ENCODE measurements at places on chromosomes 2 and 18. TPM values are rescaled to one million over a fixed set of nuclear protein-coding genes. Genes with fewer than 3 reads are reported as not detected.
A peak's percentile ranks its signal among the peaks of the same experiment; 100 is the strongest.

Gene SNTG2
- total RNA-seq, result not detected

DNA sequence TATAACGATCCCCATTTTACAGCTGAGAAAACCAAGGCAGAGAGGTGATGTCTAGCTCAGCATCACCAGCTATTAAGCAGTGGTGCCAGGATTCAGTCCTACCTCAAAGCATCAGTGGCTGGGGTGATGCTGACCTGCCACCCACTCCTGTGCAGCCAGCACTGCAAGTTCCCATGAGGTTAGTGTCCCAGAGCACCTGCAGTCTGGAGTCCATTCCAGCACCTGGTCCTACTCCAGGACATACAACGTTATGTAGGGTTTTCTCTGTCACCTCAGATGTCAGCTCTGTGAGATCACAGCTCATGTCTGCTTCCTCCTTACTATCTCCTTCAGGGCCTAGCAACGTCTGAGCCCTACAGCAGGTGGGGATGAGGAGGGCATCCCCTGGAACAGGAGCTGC lies 328.0 kb upstream of the HS6ST1 start:
- no peak for DNase-seq

Gene EGR4
- total RNA-seq, result not detected

- DNase-seq, result no peak
Measured at GRCh38 chr2:54965425-54965824, 84.8 kb downstream of the RTN4 start.

Gene UGT1A3
- not detected for total RNA-seq

DNA sequence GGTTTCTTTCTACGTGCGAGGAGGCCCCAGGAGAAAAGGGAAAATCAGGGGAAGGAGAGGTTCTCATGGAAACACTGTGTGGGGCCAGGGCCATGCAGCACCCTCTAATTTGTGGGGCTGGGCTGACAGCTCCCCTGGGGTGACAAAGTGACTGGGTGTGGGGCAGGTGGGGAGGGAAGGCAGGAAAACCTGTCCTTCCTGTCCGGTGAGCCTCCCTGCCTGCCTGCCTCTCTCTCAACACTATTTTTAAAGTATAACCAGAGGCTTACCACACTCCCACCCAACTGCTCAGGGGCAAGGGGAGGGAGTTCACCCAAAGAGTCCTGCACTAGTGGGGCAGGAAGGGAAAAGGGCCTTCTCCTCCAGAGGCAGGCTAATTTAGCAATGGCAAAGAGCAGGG lies 10.5 kb upstream of the EPAS1 start:
- DNase-seq, result no peak

Gene UCN
- 0.11 TPM for total RNA-seq

Gene SPEG
- total RNA-seq, result 4.9 TPM

Gene POLR1B
- total RNA-seq, result 26.3 TPM

Gene CTNNA2
- not detected for total RNA-seq

- no peak for DNase-seq
Measured at GRCh38 chr2:238168196-238169047, 9.7 kb downstream of the ERFE start.

Gene ACOXL
- total RNA-seq, result not detected

DNA sequence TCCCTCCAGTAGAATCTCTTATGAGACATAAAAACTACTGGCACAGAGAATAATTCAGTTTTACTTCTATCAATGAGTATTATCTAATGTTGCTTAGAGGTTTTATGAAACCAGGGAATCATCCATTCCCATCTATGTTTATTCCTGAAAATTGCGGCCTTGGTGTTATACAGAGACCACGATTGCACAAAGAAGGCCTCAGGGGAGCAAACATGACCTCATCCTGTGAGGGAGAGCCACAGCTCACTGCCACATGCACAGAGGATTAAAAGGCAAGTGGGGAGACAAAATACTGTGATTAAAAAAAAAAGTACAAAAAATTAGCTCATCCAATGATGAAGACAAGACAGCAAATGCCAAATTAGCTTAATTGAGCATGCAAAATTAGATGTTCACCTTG lies 111.8 kb upstream of the SLC35G4 start:
- DNase-seq, result peak; percentile 52

GRCh38 chr18:58831606-58832005 lies 33.1 kb upstream of the ZNF532 start:
- DNase-seq, result peak; percentile 46

Measured in Daoy (cell line).